ENCODE measurements at places on chromosomes 5 and 9. TPM values are rescaled to one million over a fixed set of nuclear protein-coding genes. Genes with fewer than 3 reads are reported as not detected.

- no peak for DNase-seq
Measured at GRCh38 chr5:132928062-132928407, 35.4 kb downstream of the AFF4 start.

DNA sequence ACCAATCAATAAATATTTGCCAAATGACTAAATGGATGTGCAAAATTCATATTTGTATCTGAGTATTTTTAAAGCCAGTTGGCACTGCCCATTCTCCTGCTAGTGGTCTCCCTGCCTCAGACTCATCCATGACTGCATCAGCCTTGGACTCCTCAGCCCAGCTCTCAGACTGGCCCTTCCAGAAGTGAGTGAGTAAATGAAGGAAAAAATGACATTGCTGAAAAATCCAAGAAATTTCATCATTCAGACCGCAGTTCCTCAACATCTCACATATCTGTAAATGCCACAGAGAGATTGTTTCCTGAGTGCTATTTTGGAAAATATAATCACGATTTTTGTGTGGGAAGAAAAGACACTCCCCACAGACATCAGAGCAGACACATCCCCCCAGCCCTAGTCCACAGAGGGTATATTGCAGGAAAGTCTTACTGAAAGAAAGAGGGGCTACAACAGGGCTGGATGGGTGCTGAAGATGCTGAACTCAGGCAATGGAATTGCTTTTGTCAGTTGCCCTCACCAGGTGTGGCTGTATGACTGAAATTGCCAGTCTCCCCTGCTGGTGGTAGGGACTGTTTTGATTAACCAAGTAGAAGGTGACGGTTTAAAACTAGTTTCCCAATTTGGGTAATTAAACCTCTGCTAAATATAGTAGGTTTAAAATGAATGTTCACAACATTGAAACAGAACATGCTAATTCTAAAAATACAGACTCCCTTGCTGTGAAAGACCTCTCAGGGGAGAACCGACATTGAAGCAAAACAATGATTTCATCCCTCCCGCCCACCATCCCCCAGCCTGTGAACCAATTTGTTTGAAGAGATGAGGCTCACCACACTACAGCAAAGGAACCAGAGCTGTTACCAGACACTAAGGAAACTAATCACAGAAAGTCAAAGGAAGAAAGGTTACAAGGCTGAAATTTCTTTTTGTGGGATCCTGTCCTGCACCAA is 158.8 kb downstream of the DEPDC1B start:
- no peak for DNase-seq

DNA sequence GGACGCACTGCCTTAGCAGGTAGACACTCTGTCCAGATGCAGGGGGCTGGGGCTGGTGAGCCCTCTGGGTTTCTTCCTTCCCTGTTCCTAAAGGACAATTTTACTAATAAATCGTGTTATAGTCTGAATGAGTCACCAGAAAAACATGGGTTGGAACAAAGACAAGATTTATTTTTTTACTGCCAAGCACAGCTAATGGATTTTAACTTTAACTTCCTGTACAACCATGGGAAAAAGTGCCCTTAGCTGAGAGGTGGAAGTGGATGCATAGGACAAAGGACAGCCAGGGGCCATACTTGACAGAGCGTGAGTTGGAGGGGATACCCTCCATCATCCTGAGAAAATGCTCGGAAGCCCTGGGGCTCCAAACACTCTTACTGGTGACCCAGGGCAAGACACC is 300.7 kb downstream of the MSX2 start:
- DNase-seq: no peak

DNA sequence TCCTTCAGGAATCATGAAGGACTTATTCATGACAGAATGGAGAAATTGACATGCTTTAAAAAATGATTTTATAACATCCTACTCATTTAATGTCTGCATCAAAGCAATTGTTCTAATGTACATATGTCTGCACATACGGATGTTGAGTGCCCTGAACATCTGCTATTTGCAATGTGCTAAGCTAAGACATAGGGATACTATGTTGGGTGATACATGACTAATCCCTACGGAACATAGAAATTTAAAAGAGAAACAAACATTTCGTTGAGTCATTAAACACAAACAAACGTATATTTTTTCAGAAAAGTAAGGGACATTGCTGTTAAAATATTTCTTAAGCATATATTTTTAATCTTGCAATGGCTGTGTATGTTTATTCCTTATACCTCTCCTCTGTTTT is 686.5 kb upstream of the ADAMTS16 start:
- DNase-seq: no peak

LCN9 gene
- not detected for total RNA-seq
